Left ventricle myocardium superior (tissue), 1 donor: ENCODE measurements at places on chromosomes 3 and 15. TPM values are rescaled to one million over a fixed set of nuclear protein-coding genes. Genes with fewer than 3 reads are reported as not detected.
A peak's percentile ranks its signal among the peaks of the same experiment; 100 is the strongest.

The GOLGA8T gene
- 0.27 TPM for total RNA-seq

The CD96 gene
- total RNA-seq: 0.32 TPM

The HIGD2B gene
- not detected for total RNA-seq

DNA sequence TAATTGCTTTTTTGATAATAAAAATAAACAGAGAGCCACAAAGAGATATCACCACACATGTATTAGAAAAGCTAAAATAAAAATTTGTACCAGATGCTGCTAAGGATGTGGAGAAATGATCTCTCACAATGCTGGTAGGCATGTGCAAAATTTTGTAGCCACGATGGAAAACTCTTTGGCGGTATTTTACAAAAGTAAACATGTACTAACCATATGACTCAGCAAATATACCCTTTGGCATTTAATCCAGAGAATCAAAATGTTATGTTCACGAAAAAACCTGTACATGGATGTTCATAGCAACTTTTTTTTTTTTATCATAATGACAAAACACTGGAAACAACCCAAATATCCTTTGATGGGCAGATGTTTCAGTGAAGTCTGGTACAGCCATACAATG, 261.2 kb downstream of the LPP start:
- no peak for DNase-seq

- no peak for DNase-seq
Measured at GRCh38 chr15:85792912-85793590, 1.7 kb downstream of the KLHL25 start.

DNA sequence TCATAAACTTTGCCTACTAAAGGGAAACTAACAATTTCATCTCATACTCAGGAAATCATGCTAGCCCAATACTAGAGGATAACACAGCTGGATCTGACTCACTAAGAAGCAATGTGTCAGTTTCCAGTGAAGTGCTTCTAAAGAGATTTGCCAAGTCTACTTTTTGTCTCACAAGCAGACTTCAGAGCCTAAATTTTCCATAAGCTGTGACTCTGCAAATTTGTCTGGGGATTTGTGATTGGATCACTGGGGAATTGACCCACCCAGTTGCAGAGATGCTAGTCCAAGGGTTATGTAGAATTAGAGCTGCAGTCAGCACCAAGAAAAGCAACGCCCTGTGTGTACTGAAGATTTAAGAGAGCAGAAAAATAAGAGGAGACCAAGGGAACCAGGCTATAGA, 647.1 kb downstream of the NTRK3 start:
- no peak for DNase-seq

DNA sequence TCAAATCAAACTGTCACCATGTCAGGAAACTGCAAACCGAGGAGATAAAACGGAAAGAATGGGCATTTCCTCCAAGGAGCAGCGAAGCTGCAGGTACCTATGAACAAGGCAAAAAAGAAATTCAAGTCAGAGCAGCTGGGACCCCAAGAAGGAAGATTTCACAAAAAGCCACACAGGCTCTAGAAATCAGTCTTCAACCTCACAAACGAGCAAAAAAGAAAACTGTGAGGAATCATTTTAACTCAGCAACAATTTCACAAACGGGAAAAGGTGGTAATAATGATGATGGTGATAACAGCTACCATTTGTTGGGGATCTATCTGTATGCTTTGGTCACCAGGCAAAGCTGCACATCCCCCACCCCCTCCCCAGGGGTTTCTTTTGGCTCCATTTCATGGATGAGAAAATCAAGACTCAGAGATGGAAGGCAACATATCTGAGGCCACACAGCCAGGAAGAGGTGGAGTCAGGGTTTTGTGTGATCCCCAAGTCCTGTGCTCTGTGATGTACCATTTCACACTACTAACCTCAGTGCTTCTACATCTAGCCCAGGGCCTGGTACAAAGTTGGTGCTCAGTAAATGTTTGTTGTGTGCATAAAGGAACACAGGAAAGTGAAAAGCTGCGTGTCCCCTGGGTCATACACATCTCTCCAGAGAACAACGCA, 109.9 kb downstream of the IQSEC1 start:
- DNase-seq: no peak

DNA sequence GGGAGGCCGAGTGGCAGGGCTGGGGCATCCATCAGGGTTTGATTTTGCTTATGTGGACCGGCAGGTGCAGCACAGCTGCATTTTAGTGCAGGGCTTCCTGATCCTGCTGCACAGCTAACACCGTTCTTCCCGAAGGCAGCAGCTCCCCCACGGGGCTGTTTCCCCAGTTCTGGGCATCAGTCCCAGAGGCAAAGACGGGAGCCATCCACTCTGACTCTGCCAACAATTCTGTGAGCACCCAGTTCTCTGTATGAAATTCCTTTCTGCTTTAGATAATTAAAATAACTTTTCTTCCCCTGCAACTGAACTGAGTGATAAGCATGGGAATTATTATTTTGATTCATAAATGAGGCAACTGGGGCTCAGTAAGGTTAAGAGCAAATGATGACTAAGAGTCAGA, 262.9 kb upstream of the ATP10A start:
- DNase-seq: peak; percentile 49

GRCh38 chr15:68200016-68200861, 4.9 kb downstream of the CALML4 start:
- no peak for DNase-seq

- DNase-seq: no peak
Measured at GRCh38 chr15:71611553-71612396, 198.6 kb upstream of the NR2E3 start.
